ENCODE measurements at places on chromosomes 3 and 15. TPM values are rescaled to one million over a fixed set of nuclear protein-coding genes. Genes with fewer than 3 reads are reported as not detected.
A peak's percentile ranks its signal among the peaks of the same experiment; 100 is the strongest.

Gene PGBD4
- total RNA-seq, result 1.8 TPM

GRCh38 chr3:17103579-17103978, 218.8 kb downstream of the PLCL2 start:
- DNase-seq, result no peak
- no peak overlapping the region for H3K4me3 ChIP-seq
- no peak overlapping the region for H3K27ac ChIP-seq
- no peaks in the 10 kb centered on the region for H3K27me3 ChIP-seq
- H3K4me1 ChIP-seq, result no peaks in the 10 kb centered on the region

DNA sequence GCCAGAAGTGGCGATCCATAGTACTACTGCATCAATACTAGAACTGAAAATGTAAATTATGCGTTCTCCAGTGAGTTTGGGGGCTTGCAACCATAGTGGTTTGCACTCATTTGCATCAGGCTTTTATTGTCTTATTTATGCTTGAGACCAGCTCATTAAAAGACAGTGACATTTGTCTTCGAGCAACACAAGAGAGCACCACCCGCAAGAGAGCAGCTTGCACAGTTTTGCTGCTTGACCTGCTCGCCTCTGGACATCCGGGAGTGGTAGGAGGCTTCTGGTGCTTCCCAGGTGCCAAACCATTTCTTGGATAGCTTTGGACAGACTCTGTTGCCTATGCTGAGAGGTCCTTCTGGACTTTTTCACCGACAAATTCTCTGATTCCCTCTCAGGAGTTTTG, 294.6 kb downstream of the MEX3B start:
- no peaks in the 10 kb centered on the region for H3K36me3 ChIP-seq
- H3K4me1 ChIP-seq, result peaks cover 15% of the 10 kb centered on the region
- no peak overlapping the region for H3K4me3 ChIP-seq
- no peak overlapping the region for H3K27ac ChIP-seq

Gene MAPKBP1
- 39.7 TPM for total RNA-seq

DNA sequence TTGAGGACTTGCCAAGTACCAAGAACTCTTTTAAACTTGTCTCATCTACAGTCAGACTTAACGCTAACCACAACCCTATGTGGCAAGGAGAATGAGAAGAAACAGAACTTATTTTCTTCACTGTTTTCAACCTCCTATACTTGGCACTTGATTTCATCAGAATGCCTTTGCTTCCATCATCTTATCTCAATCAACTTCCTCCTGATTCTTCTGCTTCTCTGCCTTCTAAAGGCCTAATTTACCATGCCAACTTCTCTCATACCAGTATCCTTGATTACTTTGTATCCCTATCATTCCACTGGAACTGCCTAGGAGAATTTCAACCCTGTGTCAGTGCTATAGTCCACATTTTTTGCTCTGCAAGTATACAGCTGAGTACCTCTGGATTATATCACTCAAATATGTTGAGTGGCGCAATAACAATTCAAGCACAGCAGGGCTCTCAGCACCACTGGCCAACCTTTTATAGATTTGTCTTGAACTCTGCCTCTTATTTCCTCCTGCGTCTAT, 413.6 kb downstream of the ROBO1 start:
- no peaks in the 10 kb centered on the region for H3K4me1 ChIP-seq
- peak overlapping the region; percentile 24 for H3K27ac ChIP-seq
- H3K36me3 ChIP-seq, result no peaks in the 10 kb centered on the region
- DNase-seq, result no peak

- DNase-seq, result no peak
- H3K36me3 ChIP-seq, result peaks cover 29% of the 10 kb centered on the region
- H3K4me1 ChIP-seq, result peaks cover 29% of the 10 kb centered on the region
- peak overlapping the region; percentile 96 for H3K27ac ChIP-seq
These were observed 1.1 kb downstream of the DNAJB11 start for GRCh38 chr3:186571644-186572013.

Gene ACTRT3
- 1.4 TPM for total RNA-seq

DNA sequence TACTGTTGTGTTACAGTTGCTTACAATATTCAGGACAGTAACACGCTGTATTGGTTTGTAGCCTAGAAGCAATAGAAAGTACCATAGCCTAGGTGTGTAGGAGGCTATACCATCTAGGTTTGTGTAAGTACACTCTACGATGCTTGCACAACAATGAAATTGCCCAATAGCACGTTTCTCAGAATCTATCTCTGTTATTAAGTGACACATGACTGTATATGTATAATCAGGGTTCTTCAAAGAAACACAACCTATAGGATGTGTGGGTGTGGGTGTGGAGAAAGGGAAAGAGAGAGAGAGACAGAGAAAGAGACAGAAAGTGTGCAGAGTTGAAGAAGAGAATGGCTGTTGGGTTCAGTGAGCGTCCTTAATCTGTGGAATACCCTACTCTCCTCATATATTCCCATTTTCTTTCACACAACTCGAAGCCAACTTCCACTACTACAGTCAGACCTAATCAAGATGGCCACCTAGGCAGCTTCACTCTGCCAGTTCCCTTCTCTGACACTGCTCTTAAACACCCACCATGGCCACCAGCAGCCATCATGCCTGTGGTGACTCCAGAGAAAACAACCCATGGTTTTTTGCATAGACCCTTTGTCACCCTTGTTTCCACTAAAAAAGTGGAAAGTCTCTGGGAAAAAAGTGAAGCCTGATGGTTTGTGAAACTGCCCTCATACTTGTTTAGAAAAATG, 5.8 kb upstream of the PPP4R2 start:
- no peak overlapping the region for H3K27ac ChIP-seq
- H3K4me1 ChIP-seq, result peaks cover under 1% of the 10 kb centered on the region
- H3K27me3 ChIP-seq, result no peaks in the 10 kb centered on the region
- DNase-seq, result no peak
- H3K4me3 ChIP-seq, result no peak overlapping the region
- H3K36me3 ChIP-seq, result no peaks in the 10 kb centered on the region

GRCh38 chr3:46576879-46577278, 10.8 kb upstream of the LRRC2 start:
- DNase-seq, result peak; percentile 60
- no peaks in the 10 kb centered on the region for H3K27me3 ChIP-seq
- H3K4me3 ChIP-seq, result no peak overlapping the region
- no peak overlapping the region for H3K27ac ChIP-seq
- H3K4me1 ChIP-seq, result peaks cover 38% of the 10 kb centered on the region
- no peaks in the 10 kb centered on the region for H3K36me3 ChIP-seq

Gene CPB1
- not detected for total RNA-seq

Gene LDHAL6B
- not detected for total RNA-seq

DNA sequence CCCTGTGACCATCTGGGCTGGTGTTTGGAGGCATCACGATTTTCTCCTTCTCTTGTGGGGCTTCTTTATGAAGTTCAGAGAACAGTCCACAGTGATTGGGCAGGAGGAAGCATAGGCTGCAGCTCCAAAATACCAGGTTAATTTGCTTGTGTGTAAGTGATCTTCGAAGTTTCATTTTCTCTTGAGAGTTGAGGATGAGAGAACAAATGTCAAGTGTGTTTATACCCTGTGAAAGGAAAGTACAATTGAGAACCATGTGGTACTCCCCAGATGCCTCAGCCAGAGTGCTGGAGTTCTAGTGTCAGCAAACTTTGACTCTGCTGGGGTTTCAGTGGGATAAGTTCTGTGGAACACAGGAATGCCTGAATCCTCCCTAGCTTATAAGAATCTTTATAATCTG, 357.1 kb upstream of the CFAP20DC start:
- no peak overlapping the region for H3K4me3 ChIP-seq
- H3K36me3 ChIP-seq, result no peaks in the 10 kb centered on the region
- H3K4me1 ChIP-seq, result peaks cover 5% of the 10 kb centered on the region
- H3K27me3 ChIP-seq, result no peaks in the 10 kb centered on the region
- DNase-seq, result no peak
- H3K27ac ChIP-seq, result no peak overlapping the region

GRCh38 chr3:184336547-184337398, 627 bp upstream of the FAM131A start:
- H3K4me1 ChIP-seq, result peaks cover 34% of the 10 kb centered on the region
- H3K4me3 ChIP-seq, result peak overlapping the region; percentile 88
- H3K27me3 ChIP-seq, result no peaks in the 10 kb centered on the region
- DNase-seq, result peak; percentile 78
- H3K27ac ChIP-seq, result peak overlapping the region; percentile 96
- H3K36me3 ChIP-seq, result peaks cover 33% of the 10 kb centered on the region

Gene IL20RB
- not detected for total RNA-seq

GRCh38 chr15:62164014-62164395, 1.1 kb downstream of the C2CD4B start:
- H3K27me3 ChIP-seq, result peaks cover 15% of the 10 kb centered on the region
- peak overlapping the region; percentile 87 for H3K27ac ChIP-seq
- H3K4me3 ChIP-seq, result peak overlapping the region; percentile 60
- H3K36me3 ChIP-seq, result no peaks in the 10 kb centered on the region

DNA sequence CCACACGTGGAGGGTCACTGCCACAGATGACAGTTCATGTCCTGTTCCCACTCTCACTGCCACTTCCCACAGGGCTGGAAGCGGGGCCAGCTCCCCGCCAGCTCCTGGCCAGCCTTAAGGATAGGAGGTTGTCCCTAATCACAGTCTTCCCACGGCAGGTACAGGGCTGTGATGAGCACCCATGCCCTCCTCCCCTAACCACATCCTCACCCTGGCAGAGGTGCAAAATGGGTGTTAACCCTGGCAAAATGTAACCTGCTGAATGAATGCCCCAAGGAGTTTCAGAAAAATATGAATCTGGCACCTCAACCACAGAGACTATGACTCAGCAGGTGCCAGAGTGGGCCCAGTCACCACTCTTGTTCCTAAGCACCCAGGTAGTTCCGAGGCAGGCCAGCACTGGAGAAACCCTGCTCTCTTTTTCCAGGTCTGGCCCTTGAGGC, 185.1 kb upstream of the TPM1 start:
- no peak overlapping the region for H3K27ac ChIP-seq
- H3K4me1 ChIP-seq, result peaks cover 25% of the 10 kb centered on the region
- no peaks in the 10 kb centered on the region for H3K36me3 ChIP-seq
- H3K27me3 ChIP-seq, result no peaks in the 10 kb centered on the region

- H3K27me3 ChIP-seq, result no peaks in the 10 kb centered on the region
- H3K4me1 ChIP-seq, result no peaks in the 10 kb centered on the region
- no peaks in the 10 kb centered on the region for H3K36me3 ChIP-seq
- H3K27ac ChIP-seq, result no peak overlapping the region
These were observed 20.2 kb upstream of the PPM1L start for GRCh38 chr3:160735826-160736225.

DNA sequence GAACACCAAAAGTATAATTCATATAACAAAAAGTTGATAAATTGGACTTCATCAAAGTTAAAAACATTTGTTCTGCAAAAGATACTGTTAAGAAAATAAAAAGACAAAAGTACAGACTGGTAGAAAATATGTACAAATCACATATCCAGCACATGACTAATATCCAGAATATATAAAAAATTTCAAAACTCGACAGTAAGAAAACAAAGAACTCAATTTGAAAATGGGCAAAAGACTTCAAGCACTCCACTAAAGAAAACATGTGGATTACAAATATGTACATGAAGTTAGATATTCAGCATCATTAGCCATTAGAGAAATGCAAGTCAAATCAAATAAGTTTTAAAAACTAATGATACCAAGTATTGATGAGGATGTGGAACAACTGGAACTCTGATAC, 6.7 kb downstream of the GK5 start:
- no peaks in the 10 kb centered on the region for H3K36me3 ChIP-seq
- H3K4me1 ChIP-seq, result peaks cover 75% of the 10 kb centered on the region
- no peak for DNase-seq
- no peak overlapping the region for H3K4me3 ChIP-seq

Gene TMCO5A
- total RNA-seq, result 0.55 TPM

DNA sequence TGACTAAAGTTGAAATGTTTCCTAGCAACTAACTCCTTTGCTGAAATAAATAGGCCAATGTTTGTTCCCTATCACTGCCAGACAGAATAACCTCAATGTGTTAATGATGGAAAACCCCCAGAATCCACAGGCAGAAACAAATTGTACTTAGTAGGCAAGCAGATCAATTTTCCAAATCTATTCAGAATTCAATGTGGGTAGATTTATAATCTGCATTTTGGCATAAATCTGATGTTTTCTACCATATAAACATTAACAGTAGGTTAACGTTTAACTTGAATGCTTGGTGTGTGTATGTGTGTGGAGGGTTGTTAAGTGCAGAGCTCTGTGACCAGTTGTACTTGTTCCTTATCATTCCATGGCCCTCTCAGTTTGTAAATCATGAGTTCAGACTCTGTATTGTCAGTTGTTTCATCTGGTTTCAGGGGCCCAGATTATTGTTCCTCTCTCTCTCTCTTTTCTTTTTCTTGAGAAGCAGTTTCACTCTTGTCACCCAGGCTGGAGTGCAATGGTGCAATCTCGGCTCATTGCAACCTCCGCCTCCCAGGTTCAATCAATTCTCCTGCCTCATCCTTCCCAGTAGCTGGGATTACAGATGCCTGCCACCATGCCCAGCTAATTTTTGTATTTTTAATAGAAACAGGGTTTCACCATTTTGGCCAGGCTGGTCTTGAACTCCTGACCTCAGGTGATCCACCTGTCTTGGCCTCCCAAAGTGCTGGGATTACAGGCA, 32.8 kb downstream of the PLSCR1 start:
- H3K4me3 ChIP-seq, result no peak overlapping the region
- no peak for DNase-seq
- H3K27ac ChIP-seq, result peak overlapping the region; percentile 64
- H3K36me3 ChIP-seq, result peaks cover 9% of the 10 kb centered on the region

GRCh38 chr3:23830869-23831484, 25.2 kb downstream of the UBE2E1 start:
- H3K27ac ChIP-seq, result no peak overlapping the region
- no peak for DNase-seq

Gene PIGBOS1
- total RNA-seq, result 12.7 TPM

Gene WDR93
- total RNA-seq, result not detected

DNA sequence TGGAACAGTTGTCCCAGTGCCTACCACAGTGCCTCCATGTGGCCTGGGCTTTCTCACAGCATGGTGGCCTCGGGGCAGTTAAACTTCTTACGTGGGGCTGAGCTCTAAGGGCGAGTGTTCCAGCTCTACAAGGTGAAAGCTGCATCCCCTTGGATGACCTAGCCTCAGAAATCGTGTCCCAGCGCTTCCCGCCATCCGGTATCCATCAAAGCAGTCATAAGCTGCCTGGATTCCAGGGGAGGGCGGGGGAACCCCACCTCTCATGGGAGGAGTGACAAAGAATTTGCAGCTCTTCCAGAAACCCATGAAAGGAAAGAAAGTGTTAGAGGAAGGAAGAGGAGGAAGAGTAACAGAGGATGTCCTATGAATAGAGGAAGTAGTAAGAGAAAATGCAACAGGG, 45.8 kb upstream of the CCDC174 start:
- no peak overlapping the region for H3K27ac ChIP-seq
- DNase-seq, result no peak
- no peaks in the 10 kb centered on the region for H3K27me3 ChIP-seq

Measured in stomach (tissue), 19 donors.